Right cardiac atrium (tissue), 5 donors: ENCODE measurements at places on chromosomes 3 and 15. TPM values are rescaled to one million over a fixed set of nuclear protein-coding genes. Genes with fewer than 3 reads are reported as not detected.

STARD5 gene
- 1.7 TPM for total RNA-seq

PARP3 gene
- total RNA-seq, result 17.4 TPM

ITIH1 gene
- total RNA-seq, result not detected

CYP1A2 gene
- not detected for total RNA-seq

SPATA12 gene
- not detected for total RNA-seq

ZMYND10 gene
- 0.20 TPM for total RNA-seq

NECTIN3 gene
- 14.9 TPM for total RNA-seq
